Myometrial cell (primary cell): ENCODE measurements at places on chromosomes 12 and 14. TPM values are rescaled to one million over a fixed set of nuclear protein-coding genes. Genes with fewer than 3 reads are reported as not detected.

USP44 gene
- 0.86 and 1.6 TPM in 2 replicates for total RNA-seq

PKP2 gene
- 6.3 and 6.9 TPM in 2 replicates for total RNA-seq

ZFHX2 gene
- 1.9 TPM in 1 of 2 replicates, not detected in the other for total RNA-seq

HCAR1 gene
- total RNA-seq = 3.2 and 3.4 TPM in 2 replicates

ARHGEF25 gene
- total RNA-seq = 42.4 and 51.6 TPM in 2 replicates

TMEM121 gene
- total RNA-seq = 6.2 and 11.2 TPM in 2 replicates

LRFN5 gene
- 5.1 and 6.3 TPM in 2 replicates for total RNA-seq

ARMH4 gene
- 0.58 and 0.71 TPM in 2 replicates for total RNA-seq

GZMB gene
- not detected in 2 replicates for total RNA-seq

LRCOL1 gene
- 2.8 TPM in 1 of 2 replicates, not detected in the other for total RNA-seq

ASB8 gene
- 16.1 and 38.9 TPM in 2 replicates for total RNA-seq

NFE2 gene
- total RNA-seq = 0.35 TPM in 1 of 2 replicates, not detected in the other

SPPL3 gene
- 9.2 and 17.4 TPM in 2 replicates for total RNA-seq

RPGRIP1 gene
- total RNA-seq = not detected in 2 replicates

SERPINA1 gene
- 0.86 and 1.6 TPM in 2 replicates for total RNA-seq

A2M gene
- 6.6 and 25.7 TPM in 2 replicates for total RNA-seq

TEAD4 gene
- 19.7 and 24.2 TPM in 2 replicates for total RNA-seq

MYBPC1 gene
- total RNA-seq = not detected in 2 replicates

LRP6 gene
- total RNA-seq = 13.1 and 22.5 TPM in 2 replicates
